Stimulated activated effector memory CD8-positive, alpha-beta T cell treated with anti-CD3 and anti-CD28 coated beads, Interleukin-12 subunit alpha, Interleukin-12 subunit beta, amount 100 ng/mL, for 72 hours (primary cell): ENCODE measurements at places on chromosomes 1 and 21.

GRCh38 chr1:213284626-213285025 is 233.6 kb downstream of the RPS6KC1 start:
- DNase-seq = no peak

DNA sequence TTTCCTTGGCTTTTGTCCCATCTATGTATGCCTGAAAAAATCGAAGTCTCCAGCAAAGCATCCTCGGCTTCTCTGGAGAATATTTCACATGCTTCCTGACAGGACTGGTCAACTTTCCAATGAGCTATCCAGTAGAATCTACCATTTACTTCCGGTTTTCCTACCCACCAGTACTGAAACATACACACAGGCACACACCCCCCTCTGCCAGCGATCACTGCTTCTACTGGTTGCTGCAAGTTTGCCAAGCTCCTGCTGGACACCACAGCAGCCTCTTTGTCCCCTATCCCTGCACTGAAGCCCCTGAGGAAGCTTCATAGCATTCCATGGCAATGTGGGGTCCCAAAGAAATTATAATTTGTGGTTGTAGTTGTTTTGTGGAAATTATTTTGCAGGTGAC is 536.8 kb downstream of the MATN1 start:
- DNase-seq = peak; percentile 0

DNA sequence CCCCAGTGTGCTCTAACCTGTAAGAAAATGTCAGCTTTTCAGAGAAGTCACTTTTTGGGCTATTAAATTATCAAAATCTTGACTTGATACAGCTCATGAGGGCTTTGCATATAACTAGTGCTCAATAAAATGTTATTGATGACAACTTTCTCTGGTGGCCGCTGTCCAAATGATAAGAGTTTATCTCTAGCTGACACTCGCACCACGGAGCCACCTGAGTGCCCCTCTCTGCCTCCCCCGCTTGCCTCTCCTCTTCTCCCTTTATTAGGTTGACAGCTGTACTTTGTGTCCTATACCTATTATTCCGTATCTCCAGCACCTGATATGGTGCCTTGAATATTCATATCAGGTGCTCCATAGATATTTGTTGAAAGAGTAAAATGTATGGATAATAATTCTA is 82.8 kb downstream of the PHTF1 start:
- no peak for DNase-seq

GRCh38 chr1:54088385-54088784 is 35.0 kb downstream of the TCEANC2 start:
- DNase-seq = no peak

DNA sequence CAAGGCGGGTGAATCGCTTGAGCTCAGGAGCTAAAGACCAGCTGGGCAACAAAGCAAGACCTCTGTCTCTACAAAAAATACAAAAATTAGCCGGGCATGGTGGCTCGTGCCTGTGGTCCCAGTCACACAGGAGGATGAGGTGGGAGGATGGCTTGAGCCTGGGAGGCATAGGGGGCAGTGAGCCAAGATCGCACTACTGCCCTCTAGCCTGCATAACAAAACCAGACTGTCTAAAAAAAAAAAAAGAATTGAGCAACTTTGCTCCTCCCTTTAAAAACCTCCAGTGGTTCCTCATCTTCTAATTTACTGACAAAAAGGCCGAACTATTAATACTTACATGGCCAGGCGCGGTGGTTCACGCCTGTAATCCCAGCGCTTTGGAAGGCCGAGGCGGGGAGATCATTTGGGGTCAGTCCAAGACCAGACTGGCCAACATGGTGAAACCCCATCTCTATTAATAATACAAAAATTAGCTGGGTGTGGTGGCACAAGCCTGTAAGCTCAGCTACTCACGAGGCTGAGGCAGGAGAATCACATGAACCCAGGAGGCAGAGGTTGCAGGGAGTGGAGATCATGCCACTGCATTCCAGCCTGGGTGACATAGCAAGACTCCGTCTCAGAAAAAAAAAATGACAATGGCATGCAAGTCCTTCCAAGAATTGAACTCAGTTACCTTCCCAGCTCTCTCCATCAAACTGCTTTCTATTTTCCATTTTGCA is 4.4 kb downstream of the ACBD3 start:
- DNase-seq = no peak

DNA sequence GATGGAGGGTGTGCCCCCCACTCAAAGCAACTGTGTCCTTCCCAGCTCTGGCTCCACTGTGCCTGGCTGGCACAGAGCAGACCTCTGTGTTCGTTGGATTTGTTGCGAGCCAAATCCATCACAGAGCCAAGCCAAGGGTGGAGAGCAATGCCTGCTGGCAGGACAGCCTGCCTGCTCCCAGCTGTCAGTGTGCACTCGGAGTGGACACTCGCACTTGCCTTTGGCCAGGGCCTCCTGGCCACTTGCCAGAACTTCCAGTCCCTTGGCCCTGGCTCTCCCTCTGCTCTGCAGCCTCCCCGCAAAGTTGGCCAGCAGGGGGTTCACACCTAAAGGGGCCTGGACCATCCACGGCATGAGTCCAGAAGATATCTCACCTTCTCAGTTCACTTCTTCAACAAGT is 16.4 kb downstream of the HEYL start:
- no peak for DNase-seq

DNA sequence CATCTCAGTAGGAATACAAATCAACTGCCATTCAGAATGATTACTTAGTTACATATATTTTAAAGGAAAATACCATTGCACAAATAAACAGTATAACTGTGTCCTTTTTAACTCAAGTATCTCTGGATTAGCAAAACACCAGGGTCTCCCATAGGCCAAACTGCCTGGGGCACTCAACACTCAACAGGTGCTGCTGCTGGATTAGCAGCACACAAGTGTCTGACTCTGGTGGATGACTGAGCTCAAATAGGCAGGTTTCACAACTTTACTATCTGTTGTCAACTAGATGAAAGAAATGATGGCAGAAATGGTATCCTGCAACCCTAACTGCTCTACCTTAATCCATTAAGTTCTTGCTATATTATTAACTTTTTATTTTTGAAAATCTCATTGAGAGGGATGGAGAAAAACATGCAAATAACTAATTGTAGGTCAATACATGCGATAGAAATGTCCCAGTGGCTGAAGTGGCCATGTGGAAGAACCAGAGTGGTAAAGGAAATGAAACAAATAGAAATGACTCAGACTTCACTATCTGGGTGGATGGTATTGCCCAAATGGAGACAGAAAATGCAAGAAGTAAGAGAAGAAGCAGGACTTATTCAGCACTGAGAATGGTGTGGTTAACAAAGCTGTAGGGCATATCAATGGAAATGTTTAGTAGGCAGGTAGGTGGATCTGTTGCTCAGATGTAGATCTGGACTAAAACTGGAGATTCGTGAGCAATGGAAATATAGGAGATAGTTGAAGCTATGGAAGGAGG is 90.8 kb upstream of the CCDC190 start:
- no peak for DNase-seq

DNA sequence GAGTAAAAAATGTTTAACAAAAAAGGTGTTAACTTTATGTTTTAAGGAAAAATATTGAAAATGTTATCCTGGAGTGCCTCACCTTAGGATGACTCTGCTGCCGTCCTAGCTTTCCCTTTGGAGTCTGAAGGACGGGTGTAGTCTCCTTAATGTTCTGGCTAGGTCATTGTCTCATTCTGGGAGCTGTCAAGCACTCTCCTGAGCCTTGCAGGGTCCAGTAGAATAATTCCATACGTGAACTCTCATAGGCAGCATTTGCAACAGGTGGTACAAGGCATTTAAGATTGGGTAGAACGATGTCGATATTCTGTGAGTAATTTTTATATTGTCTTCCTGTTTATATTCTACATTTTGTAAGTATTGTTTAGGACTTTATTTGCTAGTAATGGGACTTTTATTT is 283.6 kb upstream of the C1orf105 start:
- no peak for DNase-seq
